H1 (cell line): ENCODE measurements at places on chromosomes 7 and 10.

DNA sequence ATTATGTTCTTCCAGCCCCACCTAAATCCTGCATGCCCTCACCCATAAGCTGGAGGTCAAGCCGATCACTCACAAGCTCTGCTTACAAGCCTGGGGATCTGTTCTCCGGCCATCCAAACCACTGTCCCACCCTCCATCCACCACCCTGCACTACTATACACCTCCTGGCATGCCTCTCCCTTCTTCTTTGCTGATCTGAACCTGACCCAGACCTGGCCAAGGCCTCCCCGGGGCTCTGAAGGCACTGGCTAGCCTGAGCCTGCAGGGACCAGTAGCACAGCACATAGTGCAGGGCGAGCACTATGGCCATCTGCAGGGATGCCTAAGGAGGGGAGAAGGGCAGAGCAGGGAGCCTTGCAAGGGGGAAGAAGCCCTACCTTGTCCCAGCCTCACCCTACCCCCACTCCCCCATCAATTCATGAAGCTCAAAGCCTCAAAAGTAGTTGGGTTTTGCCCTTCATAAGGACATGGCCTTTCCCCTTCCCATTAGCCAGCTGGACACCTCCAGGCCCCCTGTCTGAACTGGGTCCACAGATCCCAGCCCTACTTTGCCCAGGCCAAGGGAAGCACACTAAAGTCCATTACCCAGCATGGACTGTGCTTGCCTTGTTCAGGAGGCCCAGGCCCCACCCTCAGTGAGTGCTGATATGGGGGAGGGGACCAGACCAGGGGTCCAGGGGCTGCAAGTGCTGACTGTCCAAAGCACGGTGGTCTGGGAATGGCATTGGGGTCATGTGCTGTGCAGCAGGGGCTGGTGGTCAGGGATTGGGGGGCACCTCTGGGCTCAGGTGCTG is 29.6 kb downstream of the CHAT start:
- no peaks in the 10 kb centered on the region for H3K36me3 ChIP-seq
- DNase-seq, result no peak
- no peaks in the 10 kb centered on the region for H3K4me1 ChIP-seq
- H3K27ac ChIP-seq, result no peak overlapping the region
- H3K4me3 ChIP-seq, result no peak overlapping the region
- no peaks in the 10 kb centered on the region; the same call in 1 of the 2 replicates for H3K27me3 ChIP-seq

GRCh38 chr7:38160003-38160571 is 18.0 kb upstream of the STARD3NL start:
- no peaks in the 10 kb centered on the region for H3K36me3 ChIP-seq
- no peaks in the 10 kb centered on the region for H3K27me3 ChIP-seq
- no peak overlapping the region for H3K4me3 ChIP-seq
- H3K4me1 ChIP-seq, result no peaks in the 10 kb centered on the region
- no peak for DNase-seq
- H3K27ac ChIP-seq, result no peak overlapping the region

DNA sequence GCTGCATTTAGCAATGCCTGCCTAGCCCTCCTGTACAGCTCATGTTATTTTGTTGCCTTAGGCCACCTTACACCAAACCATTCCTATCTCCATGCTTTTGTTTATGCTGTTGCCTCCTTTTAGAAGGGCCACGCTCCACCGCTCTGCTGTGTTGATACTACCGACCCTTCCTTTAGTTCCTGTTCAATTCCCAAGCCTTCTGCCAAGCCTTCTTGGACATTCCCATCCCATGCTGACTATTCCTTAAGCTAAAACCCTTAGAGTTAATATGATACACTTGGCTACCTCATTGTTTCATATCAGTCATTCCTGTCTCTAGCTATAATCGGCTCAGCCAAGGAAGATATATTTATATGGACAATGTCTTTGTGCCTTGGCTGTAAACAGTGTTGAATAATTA is 705.5 kb downstream of the LRMDA start:
- no peak overlapping the region for H3K27ac ChIP-seq
- no peak for DNase-seq
- H3K4me3 ChIP-seq, result no peak overlapping the region
- no peaks in the 10 kb centered on the region for H3K27me3 ChIP-seq
- no peaks in the 10 kb centered on the region for H3K4me1 ChIP-seq
- no peaks in the 10 kb centered on the region for H3K36me3 ChIP-seq

GRCh38 chr7:7699970-7700369 is 18.4 kb downstream of the RPA3 start:
- no peak for DNase-seq
- H3K36me3 ChIP-seq, result no peaks in the 10 kb centered on the region
- H3K27me3 ChIP-seq, result no peaks in the 10 kb centered on the region
- no peak overlapping the region for H3K27ac ChIP-seq

DNA sequence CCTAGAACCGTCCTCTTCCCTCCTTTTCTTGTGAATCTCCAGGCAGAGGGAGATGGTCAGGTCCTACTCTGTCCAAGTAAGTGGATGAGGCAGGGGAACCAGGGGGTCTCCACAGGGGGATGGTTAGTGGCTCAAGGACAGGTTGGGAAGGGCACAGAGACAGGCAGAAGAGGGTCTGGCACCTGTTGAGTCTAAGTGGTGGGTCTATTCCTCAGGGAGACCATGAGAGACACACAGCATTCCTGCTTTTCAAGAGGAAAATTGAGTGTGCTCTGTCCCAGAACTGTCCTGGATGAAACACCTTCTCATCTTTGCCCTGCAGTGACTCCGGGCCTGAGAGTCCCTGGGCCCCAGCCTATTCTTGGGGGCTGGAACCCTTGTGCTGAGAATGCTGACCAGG is 184.8 kb upstream of the GALNT17 start:
- H3K36me3 ChIP-seq, result no peaks in the 10 kb centered on the region
- H3K4me1 ChIP-seq, result no peaks in the 10 kb centered on the region; the same call in 1 of the 2 replicates
- H3K27me3 ChIP-seq, result no peaks in the 10 kb centered on the region
- H3K27ac ChIP-seq, result no peak overlapping the region
- peak; percentile 23 for DNase-seq

GRCh38 chr10:110504111-110504735 is 6.5 kb downstream of the DUSP5 start:
- no peak for DNase-seq
- H3K27ac ChIP-seq, result no peak overlapping the region
- H3K36me3 ChIP-seq, result peaks cover 3% of the 10 kb centered on the region

DNA sequence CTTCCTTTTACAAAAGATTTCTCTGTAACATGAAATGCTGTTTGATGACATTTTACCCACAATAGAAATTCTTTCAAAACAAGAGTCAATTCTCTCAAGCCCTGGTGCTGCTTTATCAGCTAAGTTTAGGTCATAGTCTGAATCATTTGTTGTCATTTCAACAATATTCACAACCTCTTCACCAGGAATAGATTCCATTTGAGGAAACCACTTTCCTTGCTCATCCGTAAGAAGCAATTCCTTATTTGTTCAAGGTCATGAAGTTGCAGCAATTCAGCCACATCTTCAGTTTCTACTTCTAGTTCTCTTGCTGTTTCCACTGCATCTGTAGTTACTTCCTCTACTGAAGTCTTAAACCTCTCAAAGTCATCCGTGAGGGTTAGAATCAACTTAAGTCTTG is 315.3 kb downstream of the TYW1 start:
- no peak for DNase-seq
- no peaks in the 10 kb centered on the region for H3K27me3 ChIP-seq
- no peak overlapping the region for H3K27ac ChIP-seq

- H3K27me3 ChIP-seq, result no peaks in the 10 kb centered on the region
- no peak for DNase-seq
- no peak overlapping the region for H3K4me3 ChIP-seq
- H3K27ac ChIP-seq, result no peak overlapping the region
- H3K4me1 ChIP-seq, result no peaks in the 10 kb centered on the region
These were observed 18.8 kb upstream of the AOAH start for GRCh38 chr7:36742911-36743775.

GRCh38 chr10:71694039-71694501 is 25.5 kb downstream of the C10orf105 start:
- no peak overlapping the region for H3K4me3 ChIP-seq
- no peak for DNase-seq
- no peak overlapping the region for H3K27ac ChIP-seq
- no peaks in the 10 kb centered on the region for H3K27me3 ChIP-seq
- no peaks in the 10 kb centered on the region for H3K36me3 ChIP-seq
- no peaks in the 10 kb centered on the region; the same call in 1 of the 2 replicates for H3K4me1 ChIP-seq

DNA sequence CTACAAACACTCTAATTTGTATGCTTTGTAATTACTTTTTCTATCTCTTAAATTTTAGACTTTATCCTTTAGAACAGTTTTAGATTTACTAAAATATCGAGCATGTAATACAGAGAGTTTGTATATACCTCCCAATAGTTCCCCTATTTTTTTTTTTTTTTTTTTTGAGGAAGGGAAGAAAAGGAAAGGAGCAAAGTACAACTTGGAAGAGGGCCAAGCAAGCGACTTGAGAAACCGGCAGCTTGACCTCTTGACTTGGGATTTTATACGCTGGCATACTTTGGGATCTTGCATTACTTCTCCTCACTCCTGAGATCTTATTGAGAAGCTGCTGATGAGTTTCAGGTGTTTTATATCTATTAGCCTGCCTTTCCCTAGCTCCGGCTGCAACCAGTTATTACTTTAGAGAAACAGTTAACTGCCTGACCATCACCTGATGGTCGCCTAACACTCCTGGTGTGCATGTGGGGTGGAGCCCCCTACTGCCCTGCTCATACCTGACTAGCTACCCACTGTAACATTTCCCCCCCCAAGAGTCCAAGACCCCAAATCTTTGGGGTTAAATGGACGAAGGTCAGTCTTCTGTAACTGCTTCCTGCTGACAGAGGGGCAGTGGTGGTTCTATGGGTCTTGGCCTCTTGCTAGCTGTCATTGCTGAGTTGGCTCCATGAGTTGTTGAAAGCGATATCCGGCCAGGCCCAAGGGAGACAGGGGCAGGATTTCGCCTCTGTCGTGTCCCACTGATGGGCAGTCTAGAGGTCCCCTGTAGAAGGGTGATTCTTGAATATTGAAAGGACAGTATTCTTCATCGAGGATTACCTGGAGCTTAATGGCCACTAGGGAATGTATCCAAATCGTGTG is 28.5 kb downstream of the MKLN1 start:
- H3K36me3 ChIP-seq, result no peaks in the 10 kb centered on the region
- no peaks in the 10 kb centered on the region for H3K4me1 ChIP-seq
- DNase-seq, result no peak
- no peak overlapping the region for H3K4me3 ChIP-seq

- no peaks in the 10 kb centered on the region for H3K27me3 ChIP-seq
- H3K4me1 ChIP-seq, result no peaks in the 10 kb centered on the region
- no peak for DNase-seq
These were observed 53.1 kb upstream of the KMT2E start for GRCh38 chr7:104960741-104961448.

DNA sequence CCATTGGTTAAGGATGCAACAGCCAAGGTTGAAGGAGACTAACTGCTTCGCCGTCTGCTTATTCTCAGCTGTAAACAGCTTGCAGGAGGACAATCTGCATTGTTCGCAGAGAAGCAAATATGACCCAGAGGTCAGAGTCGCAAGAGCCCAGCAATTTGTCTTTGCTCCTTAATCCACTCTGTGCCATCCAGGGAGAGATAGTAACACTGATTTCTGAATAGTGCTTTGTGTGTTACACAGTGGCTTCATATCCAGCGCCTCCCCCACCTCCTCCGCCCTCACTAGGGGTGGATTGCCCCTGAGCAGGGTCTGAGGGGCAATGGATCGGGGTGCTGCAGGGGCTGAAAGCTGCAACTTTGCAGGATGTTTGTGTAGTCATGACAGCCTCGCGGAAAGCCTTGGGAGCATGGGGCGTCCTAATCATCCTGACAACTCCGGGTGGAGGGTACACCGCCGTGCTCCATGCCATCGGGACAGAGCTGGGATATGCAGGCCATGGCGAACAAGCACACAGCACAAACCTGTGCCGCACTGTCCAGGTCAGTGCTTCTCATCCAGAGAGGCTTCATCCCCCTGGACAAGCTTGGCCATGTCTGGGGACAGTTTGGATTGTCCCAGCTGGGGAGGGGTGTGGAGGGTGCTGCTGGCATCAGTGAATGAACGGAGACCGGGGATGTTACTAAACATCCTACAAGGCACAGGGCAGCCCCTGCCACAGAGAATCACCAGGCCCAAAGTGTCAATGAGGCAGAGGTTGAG is 103.1 kb upstream of the INSIG1 start:
- no peaks in the 10 kb centered on the region for H3K36me3 ChIP-seq
- H3K4me3 ChIP-seq, result no peak overlapping the region
- no peak for DNase-seq
- H3K27me3 ChIP-seq, result no peaks in the 10 kb centered on the region
- H3K4me1 ChIP-seq, result no peaks in the 10 kb centered on the region

- H3K4me3 ChIP-seq, result no peak overlapping the region
- H3K27me3 ChIP-seq, result no peaks in the 10 kb centered on the region
- DNase-seq, result no peak
These were observed 27.2 kb downstream of the PWWP2B start for GRCh38 chr10:132423966-132424861.

DNA sequence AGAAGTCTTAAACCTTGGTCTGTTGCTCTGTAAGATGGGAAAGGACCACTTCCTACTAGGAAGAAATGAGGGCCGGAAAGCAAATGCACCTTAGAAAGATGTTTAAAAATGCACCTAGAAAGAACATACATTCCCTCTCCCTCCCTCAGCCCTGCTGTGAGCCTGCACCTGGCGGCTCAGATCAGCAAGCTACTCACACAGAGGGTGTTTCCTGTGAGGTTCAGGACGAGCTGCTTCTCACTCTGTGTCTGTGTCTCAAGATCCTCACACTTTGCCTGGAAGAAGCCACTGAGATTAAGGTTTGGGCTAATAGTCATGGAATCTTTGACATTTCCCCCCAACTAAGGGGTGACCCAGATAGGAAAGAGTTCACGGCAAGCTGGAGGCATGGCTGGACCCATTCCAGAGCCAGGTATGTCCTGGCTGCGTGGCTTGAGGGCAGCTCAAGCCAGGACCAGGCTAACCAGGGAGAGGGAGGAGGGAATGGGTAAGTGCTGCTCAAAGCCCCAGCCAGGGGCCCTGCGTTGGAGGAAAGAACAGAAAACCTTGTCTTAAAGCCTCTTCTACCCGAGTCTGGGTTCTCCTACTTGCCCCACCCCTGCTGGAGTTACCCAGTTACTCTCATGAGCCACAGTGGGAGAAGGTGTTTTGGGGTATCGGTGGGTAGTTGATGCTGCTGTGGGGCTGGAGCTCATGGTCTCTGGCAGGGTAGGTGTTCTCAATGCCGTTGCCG is 47.5 kb downstream of the PODXL start:
- H3K27me3 ChIP-seq, result no peaks in the 10 kb centered on the region
- peaks cover 83% of the 10 kb centered on the region for H3K36me3 ChIP-seq
- no peak for DNase-seq
- H3K27ac ChIP-seq, result no peak overlapping the region
- peaks cover 5% of the 10 kb centered on the region for H3K4me1 ChIP-seq
- no peak overlapping the region for H3K4me3 ChIP-seq

DNA sequence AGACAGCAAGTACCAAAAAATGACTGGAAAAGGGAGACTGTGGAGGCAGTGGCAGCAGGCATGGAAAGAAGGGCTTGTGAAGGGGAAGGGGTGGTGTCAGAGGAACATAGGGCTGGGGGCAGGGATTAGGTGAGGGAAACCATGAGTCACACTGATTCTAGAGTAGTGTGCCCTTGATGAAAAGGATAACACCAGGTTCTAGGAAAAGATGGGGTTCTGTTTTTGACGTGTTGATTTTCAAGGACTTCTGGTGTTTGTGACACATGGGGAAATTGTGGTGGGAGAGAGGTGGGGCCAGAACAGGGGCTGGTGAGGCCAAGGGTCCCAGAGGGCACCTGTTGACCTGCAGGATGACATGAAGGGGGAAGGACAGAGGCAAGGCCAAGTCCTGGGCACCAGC is 57.1 kb downstream of the FIGNL1 start:
- no peak overlapping the region for H3K4me3 ChIP-seq
- H3K4me1 ChIP-seq, result peaks cover 2% of the 10 kb centered on the region; the same call in 1 of the 2 replicates
- no peaks in the 10 kb centered on the region for H3K36me3 ChIP-seq
- no peak for DNase-seq
- H3K27ac ChIP-seq, result no peak overlapping the region
